ENCODE measurements at places on chromosomes 5 and 9.

DNA sequence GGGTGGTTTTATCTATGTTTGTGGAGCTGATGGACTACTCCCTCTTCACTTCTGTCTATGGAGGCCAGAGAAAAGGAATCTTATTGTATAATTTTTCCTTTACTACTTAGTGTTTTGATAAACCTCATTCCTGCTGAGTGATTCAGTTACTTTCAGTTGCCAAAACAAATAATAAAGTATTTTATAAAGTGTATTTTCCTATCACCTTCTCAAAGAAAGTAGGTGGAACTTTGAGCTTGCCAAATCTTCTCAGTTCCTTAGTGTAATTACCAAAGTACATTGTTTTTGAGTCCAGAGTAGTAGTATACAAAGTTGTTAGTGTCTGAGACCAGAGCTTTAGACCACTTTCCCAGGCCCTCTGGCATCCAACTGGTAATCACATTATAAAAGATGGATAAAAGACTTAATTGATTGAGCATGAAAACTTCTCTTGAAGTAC, 13.5 kb downstream of the RABGAP1 start:
- no peak for DNase-seq

DNA sequence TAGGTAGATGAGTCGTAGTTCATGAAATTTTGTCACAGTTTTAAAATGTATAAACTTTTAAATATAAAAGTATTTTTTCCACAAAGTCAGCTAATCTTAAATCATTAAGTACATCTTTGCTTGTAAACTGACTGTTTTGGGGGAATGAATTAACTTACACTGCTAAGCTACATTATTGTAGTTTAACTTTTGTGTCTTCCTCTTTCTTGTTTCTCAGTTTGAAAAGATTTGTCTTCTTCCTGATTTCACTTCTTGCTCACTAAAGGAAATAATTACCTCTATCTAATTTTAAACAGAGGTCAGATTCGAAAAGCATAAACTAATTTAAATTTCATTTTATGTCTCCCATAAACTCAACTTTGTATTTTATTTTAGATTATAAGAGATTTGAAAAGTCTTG, 5.7 kb downstream of the NIPSNAP3B start:
- DNase-seq, result no peak

DNA sequence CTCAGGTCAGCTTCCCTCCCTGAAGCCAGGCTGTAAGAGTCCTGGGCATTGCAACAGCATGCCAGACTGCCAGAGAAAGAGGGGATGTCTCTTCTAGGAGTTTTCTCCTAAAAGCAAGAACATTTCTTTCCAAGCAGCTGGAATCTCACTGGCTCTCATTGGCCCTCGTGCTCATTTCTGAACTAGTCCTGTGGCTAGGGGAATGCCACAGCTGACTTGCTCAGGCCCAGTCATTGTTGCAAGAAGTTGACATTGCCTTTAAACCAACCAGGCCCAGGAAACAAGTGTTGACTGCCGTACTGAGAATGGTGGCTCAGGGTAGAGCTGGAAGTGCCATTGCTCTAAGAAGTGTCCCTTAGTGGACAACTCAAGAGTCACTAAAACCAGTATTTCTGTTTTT, 15.0 kb upstream of the CEP120 start:
- no peak for DNase-seq

DNA sequence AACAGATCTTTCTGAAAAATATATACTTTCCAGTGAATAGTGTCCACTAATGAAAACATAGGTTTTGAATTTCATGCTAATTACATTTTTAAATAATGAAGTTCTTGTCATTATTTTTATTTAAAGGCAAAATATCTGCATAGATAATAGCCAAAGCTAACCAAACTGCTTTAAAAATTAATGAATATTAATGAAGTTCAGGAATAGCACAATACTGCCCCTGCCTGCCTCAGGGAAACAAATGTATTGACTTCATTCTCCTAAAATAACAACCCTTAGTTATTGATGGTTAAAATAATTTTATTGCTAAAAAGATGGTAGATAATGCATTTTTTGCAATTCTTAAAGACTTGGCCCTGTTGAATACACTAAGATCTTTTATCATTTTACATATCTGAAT, 103.6 kb upstream of the SSBP2 start:
- no peak for DNase-seq

- DNase-seq, result no peak
Observed at GRCh38 chr5:64341340-64341739, 164.5 kb upstream of the RGS7BP start.

- no peak for DNase-seq
Observed at GRCh38 chr5:131789765-131790164, 7.1 kb downstream of the FNIP1 start.

All from activated CD8-positive, alpha-beta memory T cell treated with anti-CD3 and anti-CD28 coated beads for 4 hours (primary cell).